ENCODE measurements at places on chromosomes 4 and X.

DNA sequence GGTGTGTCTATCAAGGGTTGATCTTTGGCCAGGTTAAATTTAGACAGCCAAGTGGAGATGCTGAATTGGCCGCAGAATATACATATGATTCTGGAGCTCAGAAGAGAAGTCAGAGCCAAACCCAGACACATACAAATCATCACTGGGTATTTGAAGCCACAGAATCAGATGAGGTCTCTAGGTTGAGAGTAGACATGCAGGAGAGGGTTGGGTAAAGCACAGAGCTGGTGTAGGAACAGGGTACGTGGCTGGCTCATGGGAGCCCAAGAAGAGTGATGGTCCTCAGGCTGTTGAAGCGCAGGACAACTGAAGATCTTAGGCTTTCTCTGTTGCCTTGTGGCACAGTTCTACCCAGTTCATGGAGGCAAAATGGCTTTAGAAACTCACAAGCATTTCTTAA lies 37.7 kb downstream of the ADAMTS3 start:
- no peak for DNase-seq

DNA sequence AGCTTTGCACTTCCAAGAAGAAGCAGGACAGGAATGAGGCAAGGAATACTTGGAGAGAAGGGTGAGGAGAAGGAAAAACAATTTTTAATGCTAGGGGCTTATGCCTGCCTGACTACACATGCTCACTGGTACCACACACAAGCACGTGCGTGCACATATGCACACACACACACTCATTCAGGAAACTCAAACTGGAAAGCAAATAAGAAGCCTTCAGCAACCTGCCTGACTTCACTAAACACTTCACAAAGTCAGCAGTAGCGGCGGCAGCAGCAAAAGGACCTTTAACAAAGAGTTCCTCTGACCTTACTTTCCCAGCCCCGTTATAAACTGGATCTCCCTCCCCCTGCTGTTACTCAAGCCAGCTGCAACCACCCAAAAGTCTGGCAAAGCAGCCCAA lies 3.3 kb downstream of the ZDHHC9 start:
- no peak for DNase-seq

- DNase-seq: no peak
Observed at GRCh38 chrX:13699183-13699826, 10.4 kb downstream of the RAB9A start.

DNA sequence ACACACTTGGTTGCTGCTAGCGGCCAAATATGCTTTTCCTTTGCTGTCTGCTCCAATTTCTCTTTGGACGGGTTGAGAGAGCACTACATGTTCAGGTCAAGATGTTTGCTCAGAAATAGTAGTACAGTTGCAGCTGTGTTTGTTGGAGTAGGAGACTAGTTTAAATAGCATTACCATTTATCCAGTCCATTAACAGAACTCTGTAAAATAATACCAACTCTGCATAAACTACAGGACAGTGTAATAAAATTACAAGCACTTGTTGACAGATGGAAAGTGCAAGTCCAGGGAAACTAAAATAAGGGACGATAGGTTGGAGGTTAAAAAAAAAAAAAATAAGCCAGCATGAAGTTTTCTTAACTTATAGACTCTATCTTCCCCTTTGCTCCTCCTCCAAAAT lies 20.2 kb downstream of the SLIT2 start:
- DNase-seq: no peak
